Fibroblast of upper back skin (primary cell): ENCODE measurements at places on chromosomes 6 and 20.

- no peak for DNase-seq
These were observed 8.3 kb downstream of the OARD1 start for GRCh38 chr6:41063884-41064285.

DNA sequence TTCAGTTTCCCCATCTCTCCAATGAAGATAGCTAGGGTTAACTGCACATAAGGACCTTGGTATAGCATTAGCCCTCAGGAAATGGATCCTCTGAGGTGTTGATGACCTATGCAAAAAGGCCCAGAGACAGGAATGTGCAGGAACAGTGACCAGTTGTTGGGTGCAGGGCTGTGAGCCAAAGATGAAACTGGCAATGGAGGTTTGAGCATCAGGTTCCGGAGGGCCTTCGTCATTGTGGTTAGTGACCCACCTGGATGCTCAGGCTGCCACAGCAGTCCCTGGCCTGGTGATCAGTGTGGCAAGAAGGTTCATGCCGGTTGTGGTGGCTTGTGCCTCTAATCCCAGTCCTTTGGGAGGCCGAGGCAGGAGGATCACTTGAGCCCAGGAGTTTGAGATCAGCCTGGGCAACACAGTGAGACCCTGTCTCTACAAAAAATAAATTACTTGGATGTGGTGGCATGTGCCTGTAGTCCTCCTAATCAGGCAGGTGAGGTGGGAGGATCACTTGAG is 43.7 kb downstream of the TM9SF4 start:
- no peak for DNase-seq

GRCh38 chr6:138526822-138527235 is 27.5 kb upstream of the NHSL1 start:
- no peak for DNase-seq

- DNase-seq: no peak
These were observed 420.5 kb downstream of the MAFB start for GRCh38 chr20:40268321-40269075.

DNA sequence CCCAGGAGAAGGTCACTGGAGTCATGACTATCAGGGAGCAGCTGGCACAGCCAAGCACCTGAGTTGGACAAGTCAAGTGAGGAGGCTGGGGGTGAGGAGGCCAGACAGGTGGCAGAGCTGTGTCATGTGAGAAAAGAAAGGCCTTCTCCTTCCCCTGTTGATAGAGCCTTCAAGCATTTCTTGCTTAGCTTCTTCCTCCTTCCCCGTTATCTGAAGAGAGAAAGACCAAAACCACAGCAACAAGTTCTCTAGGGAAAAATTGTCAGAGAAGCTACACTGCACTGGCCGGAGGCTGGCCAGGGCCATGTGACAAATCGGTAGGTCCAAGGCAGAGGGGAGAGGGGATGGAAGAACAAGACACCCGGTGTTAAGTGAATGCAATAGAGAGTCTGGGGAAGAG is 202.1 kb upstream of the PRDM1 start:
- DNase-seq: no peak

DNA sequence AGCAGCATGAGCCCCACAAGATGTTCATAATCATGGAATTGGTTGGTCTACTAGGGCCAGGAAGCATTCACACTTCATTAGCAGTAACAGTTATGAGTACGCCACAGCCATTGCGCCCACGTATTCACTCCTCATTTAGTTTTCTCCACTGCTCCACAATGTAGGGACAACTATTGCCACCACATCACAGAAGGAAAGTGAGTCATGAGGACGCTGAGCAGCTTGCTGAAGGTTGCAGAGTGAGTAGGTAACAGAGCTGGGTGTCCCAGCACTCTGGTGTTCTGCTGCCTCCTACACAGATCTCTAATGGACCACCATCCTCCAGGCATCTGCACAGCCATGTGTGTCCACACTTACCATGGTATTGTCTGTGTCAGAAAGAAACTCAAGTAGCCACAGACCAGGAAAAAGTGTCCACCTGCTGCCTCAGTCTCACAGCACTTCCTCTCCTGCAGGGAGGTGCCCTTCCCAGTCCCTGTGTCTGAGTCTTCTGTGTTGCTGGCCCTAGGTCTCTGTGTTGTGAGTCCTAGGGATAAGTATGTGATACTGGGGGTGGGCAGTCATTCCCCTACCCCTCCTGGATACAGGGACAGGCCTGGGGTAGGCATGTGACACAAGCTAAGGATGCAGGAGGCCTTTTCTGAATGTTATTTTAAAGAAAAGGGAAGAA is 103.9 kb downstream of the TTLL2 start:
- DNase-seq: no peak

DNA sequence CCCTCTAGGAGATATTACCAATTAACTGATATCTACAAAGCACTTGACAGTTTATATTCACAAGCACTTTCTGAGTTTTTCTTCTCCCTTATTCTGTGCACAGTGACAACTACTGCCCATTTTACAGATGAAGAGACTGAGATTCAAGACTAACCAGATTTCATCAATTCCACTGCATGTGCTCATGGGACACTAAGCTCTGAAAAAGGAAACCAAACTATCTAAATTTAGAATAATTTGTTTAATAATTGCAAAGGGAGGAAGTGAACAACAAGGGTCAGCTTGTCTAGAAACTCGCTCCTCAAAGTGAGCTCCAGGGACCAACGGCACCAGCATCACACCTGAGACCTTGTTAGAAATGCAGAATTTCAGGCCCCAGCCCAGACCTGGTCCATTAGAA is 50.8 kb upstream of the MYLIP start:
- DNase-seq: no peak

DNA sequence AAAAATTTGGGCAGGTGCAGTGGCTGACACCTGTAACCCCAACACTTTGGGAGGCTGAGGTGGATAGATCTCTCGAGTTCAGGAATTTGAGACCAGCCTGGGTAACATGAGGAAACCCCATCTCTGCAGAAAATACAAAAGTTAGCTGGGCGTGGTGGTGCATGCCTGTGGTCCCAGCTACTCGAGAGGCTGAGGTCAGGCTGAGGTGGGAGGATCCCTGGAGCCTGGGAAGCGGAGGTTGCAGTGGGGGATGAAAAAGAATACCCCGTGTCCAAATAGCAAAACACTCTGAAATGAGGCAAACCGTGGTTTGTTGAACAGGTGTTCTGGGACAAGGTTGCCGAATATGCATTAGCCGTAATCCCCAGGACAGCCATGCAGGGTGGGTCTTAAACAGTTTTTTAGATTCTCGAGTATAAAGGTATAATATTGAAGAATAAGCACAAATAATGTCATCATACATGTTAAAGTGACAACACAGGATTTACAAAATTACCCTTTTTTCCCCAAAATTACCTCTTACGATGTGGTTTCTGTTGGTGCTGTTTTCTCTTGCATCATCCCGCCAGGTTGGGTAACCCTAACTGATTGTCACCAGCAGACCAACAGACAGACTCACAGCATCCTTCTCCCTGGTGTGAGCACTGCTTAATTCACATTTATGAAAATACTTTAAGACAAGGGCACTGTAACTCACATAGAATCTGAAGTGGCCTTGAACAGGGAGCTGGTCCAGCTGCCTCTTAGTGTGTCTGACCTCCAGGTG is 9.1 kb downstream of the DNAJC5 start:
- DNase-seq: no peak

DNA sequence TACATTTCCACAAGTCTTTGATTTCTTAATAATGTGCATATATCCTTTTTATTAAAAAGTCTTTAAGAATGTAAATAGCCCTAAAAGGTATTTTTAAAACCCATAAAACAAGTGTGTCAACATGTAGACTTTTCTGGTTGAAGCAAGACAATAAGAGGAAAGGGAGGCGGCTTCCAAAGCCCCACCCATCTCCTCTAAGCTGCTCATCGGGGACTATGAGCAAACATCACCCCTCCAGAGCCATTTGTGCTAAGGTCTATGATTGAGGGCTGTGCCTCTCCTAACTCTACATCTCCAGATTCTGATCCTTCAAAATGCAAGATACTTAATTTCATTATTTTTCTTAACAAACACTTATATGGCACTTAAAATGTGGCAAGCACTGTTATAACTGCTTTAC is 2.5 kb upstream of the NAA20 start:
- no peak for DNase-seq

GRCh38 chr6:131733376-131734016 is 22.7 kb upstream of the CTAGE9 start:
- DNase-seq: peak; percentile 46

- peak; percentile 35 for DNase-seq
These were observed 89.1 kb upstream of the PCSK2 start for GRCh38 chr20:17137692-17138091.

DNA sequence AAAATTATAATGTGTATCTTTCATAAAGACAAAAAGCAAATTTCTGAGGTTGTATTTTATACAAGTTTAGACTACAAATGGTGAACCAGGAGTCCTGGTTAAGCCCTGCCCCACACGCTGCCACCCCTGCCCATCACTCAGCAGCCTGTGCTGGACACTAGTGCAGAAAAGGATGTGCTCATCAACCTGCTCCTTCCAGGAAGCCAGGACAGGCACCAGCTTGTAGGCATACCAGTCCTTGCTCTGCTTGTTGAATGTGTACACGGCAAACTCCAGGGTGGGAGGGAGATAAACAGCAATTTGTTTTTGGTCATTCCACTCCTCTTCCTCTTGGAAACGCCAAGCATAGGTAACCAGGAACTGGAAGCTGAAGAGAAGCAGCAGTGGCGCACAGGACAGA is 18.1 kb downstream of the CST9L start:
- no peak for DNase-seq

DNA sequence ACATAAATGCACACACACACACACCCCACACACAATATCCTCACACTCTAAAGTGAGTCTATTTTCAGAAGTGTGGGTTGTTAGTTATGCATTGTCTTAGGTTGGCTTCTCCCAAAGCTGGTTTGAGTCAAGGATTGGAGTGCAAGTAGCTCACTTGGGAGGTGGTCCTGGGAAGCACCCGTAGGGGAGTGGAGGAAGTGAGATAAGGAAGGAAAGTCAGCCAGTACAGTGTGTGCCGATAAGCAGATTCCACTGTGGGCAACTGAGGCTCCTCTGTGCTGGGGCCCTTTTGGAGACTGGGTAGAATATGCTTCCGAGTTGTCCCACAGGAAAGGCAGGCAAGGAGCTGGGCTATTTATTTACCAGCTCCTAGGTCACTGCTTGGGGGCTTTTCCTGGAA is 67.2 kb downstream of the PLCB4 start:
- DNase-seq: no peak

GRCh38 chr6:25329161-25329817 is 50.1 kb downstream of the CARMIL1 start:
- no peak for DNase-seq

- no peak for DNase-seq
These were observed 123.9 kb downstream of the MAP3K4 start for GRCh38 chr6:161115468-161115867.

DNA sequence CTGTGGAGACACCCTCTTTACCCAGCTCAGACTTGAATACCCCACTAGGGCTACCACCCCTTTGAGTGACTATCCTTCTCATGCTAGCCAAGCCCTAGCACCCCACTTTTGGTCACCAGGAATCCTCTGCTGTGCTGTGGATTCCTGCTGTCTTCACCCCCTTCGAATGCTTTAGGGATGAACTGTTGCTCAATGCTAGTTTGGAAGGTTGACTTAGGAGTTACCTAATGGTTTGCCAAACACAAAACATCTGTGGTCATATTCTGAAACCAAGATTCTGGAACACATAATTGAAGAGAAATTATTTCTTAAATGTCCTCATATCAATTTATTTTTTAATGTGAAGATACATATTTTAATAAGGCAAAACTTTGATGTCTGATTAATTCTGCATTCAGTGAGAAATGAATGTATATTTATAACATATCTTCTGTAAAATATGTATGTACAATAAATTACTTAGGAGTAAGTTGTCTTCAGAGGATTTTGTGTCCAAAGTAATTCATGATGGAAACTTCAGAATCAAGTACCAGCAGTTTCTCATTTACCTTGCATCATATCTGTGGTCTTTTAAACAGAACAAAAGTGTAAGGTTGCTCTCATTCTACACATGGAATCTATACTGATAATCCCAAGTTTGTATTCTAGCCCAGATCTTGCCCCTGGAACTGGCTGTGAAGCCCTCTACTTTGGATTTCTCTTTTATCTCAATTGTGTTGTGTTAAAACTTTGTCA is 46.9 kb downstream of the TMEM200A start:
- DNase-seq: peak; percentile 53

DNA sequence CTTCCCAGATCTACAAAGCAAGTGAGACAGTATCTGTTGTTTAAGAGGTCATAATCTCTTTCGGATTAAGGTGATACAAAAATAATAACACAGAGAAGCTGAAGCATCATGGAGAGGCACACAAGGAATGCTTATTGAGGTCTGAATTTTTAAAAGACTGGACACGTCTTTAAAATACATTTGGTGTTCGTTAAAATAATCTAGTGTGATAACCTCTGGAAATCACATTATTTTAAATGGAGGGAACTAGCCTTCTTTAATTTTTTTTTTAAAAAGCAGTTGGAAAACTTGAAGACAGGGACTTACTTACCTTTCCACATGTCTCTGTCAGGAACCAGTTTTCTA is 1.9 kb upstream of the LRRC1 start:
- no peak for DNase-seq

DNA sequence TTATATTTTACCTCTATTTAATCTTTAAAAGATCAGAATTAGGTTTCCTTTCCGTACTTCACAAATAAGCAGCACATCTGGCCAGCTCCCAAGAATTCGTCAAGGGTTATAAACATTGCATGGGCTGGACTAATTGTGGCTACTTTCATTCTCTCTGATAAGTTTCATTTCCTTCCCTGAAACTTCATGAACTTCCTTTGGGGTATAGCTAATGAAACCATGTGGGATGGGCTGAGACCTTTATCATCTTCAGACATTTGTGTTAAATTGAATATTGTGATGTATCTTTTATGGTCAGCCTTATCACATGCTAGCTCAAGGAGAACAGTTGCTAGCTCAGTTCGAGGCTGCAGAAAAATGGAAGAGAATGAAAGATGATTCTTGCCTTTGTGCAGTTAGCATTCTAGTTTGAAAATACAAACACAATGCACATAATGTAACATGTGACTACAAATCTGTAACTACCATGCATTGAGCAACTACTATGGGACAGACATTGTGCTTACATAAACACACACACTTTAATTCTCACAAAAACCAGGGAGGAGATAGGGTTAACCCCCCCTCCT is 1.7 kb upstream of the GMPR start:
- peak; percentile 65 for DNase-seq

- no peak for DNase-seq
These were observed 140.4 kb downstream of the DTNBP1 start for GRCh38 chr6:15522427-15522826.

DNA sequence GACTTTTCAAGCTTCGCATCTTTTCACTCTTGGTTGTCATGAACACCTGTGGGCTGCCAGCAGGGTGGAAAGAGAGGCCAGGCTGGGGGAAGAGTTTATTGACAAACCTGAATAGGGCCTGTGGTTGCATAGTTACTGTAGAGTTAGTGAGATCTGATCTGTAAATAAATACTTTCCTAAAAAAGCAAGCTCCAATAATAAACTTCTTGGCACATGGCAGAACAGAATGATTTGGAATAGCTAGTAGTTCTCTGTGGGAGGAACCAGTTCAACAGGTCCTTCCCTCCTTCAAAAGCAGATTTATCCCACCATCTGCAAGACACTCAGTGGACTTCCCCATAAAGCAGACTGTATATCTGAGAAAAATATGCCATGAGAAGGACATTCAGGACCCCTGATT is 445.0 kb downstream of the HACE1 start:
- DNase-seq: no peak
